ENCODE measurements at places on chromosomes 5 and 9. TPM values are rescaled to one million over a fixed set of nuclear protein-coding genes. Genes with fewer than 3 reads are reported as not detected.

The PAXX gene
- 13.7 TPM for total RNA-seq

The IL9 gene
- not detected for total RNA-seq

The HNRNPA0 gene
- 12.8 TPM for total RNA-seq

DNA sequence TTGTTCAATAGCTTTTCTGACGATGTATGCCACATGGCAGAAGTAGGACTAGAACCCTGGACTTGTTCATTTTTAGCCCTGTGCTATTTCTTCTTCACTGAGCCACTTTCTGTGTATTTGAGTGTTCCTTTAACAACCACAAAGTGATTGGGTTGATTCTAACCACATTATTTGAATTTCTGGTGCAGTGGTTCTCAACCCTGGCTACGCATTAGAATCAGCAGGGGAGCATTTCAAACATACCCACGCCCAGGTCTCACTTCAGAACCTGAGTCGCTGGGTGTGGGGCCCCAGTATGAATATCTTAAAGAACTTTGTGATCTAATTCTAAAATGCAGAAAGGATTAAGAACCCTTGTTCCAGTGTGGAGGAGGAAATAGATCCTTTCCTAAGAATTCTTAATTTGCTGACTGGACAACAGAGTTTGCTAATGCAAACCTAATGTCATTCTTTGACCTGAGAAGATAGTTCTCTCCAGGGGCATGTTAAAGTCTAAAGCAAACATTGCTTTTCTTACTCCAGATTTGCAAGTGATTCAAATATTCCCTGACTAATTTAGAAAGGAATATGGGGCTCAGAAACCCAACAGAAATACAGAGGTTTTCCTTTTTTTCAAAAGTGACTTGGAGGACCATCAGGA is 75.4 kb upstream of the GDNF start:
- H3K4me1 ChIP-seq = no peaks in the 10 kb centered on the region
- H3K36me3 ChIP-seq = no peaks in the 10 kb centered on the region
- H3K27me3 ChIP-seq = peaks cover 18% of the 10 kb centered on the region
- H3K4me3 ChIP-seq = no peak overlapping the region
- no peak overlapping the region for H3K27ac ChIP-seq

DNA sequence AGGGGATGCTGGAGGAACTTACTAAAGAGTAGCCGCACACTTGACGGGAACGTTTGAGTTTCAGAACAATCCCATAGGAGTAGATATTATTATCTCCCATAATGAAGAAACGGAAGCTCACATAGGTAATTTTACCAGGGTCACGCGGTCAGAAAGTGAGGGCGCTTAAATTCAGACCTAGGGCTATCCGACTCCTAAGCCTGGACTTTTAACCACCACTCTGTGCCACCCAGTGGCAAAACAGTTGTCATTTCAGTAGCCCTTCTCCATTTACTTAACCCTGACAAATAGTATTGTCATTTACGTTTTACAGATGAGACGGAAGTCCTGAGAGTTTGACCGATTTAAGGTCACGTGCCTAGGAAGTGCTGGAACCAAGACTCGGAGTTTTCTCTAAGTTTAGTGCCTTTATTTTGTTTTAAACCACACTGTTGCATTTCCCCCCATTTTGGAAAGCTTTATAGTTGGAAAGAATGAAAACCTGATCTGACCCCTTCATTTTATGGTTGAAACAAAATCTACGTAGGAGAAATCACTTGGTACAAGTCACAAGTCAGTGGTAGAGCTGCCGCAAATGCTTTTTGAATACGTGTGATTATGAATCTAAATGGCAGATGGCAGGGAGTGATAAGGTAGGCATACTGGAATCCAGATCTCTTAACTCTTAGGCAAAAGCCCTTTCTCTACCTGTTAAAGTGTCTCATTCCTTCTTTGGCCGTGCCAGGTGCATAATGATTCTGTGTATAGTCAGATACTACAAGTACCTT is 650 bp downstream of the MRRF start:
- peaks cover 8% of the 10 kb centered on the region for H3K4me1 ChIP-seq
- peak overlapping the region; percentile 85 for H3K27ac ChIP-seq
- DNase-seq = peak; percentile 9
- peak overlapping the region; percentile 87 for H3K4me3 ChIP-seq
- no peaks in the 10 kb centered on the region for H3K27me3 ChIP-seq

DNA sequence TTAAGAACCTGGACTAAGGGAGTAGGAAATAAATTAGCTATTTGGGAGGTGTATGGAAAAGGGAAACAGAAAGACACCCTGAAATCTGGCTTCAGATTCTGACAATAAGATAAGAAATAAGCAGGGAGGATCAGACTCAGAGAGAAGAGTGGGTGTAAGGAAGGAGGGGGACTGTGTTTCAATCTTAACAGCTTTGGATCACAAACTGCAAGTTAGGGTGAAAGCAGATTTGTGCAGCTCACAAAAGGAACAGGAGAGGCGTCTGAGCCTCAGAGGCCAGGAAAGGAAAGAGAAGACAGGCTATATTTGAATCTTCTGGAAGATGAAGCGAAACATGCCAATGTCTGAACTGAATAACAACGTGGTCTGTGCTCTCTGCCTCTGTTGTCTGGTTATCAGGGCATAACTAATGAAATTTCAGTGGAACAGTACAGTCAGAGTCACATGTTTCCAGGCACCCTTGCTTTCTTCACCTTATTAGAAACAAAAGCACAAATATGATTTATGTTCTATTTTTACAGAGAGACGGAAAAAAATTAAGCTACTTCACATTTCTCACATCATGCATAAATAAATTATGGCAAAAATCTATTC is 26.6 kb downstream of the SGTB start:
- no peak overlapping the region for H3K4me3 ChIP-seq
- H3K27ac ChIP-seq = no peak overlapping the region
- no peaks in the 10 kb centered on the region for H3K4me1 ChIP-seq
- H3K27me3 ChIP-seq = no peaks in the 10 kb centered on the region
- H3K36me3 ChIP-seq = no peaks in the 10 kb centered on the region

The SLC46A2 gene
- not detected for total RNA-seq

DNA sequence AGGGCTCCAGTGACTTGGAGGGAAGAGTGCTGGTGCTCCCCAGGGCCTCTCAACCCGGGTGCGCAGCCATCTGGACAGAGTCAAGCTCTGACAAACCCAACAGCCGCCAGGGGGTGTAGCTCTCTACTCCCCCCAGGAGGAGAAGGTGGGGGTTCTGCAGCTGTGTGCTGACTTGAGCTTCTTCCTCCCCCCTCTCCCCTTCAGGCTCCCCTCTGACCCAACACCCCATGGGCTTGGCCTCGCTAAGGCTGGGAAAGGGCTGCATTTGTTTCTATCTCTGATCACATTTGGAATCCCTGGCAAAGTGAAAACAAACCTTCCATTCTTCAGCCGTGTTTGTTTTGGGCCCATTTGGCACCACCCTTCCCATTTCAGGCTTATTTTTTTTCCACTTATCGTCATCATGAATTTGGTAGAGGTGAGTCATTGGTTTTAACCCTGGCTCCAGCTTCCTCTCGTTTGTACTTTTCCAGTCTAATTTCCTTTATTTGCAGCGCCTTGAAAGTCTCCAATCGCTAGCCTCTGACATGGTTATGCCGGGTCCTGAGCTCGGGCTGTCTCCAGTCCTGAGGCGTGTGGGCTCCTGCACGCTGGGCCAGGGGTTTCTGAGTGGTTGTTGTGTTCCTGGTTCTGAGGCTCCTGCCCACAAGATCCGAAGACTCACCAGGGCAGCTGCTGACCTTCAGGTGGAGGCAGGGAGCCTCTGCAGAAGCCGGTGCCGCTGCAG is 36.1 kb downstream of the DAP start:
- peaks cover 1% of the 10 kb centered on the region for H3K36me3 ChIP-seq
- peak overlapping the region; percentile 89 for H3K27ac ChIP-seq
- no peak overlapping the region for H3K4me3 ChIP-seq
- H3K27me3 ChIP-seq = no peaks in the 10 kb centered on the region

The LECT2 gene
- not detected for total RNA-seq

DNA sequence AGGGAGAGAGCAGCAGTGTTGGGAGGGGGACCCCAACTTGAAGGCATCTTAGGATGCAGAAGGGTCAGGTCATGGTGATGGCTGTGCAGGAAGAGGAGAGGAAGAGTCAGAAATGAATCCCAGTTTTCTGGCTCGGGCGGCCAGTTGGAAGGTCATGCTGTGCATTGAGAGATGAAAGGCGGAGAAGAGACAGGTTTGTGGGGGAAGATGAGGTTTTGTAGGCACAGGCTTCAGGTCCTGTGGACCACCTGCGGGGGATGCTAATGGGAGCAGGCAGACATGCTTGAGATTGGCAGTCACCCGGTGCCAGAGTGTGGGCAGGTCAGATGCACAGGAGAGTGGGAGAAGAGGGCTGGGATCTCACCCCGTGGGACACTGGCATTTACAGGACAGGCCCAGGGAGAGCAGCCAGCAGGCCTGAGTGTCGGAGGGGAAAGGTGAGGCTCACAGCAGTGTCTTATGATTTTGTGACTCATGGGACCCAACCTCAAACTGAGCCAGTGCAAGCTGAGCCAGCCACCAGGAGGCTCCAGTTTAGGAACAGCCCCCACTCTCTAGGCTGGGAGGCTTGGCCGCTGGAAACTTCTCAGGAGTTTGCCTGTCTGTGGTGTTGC is 17.5 kb downstream of the STXBP1 start:
- H3K36me3 ChIP-seq = no peaks in the 10 kb centered on the region
- H3K27me3 ChIP-seq = no peaks in the 10 kb centered on the region
- no peaks in the 10 kb centered on the region for H3K4me1 ChIP-seq
- no peak overlapping the region for H3K4me3 ChIP-seq
- peak; percentile 27 for DNase-seq

GRCh38 chr5:157668356-157668755 is 3.0 kb upstream of the C5orf52 start:
- no peak overlapping the region for H3K27ac ChIP-seq
- no peaks in the 10 kb centered on the region for H3K36me3 ChIP-seq
- peaks cover 3% of the 10 kb centered on the region for H3K4me1 ChIP-seq
- H3K27me3 ChIP-seq = peaks cover 5% of the 10 kb centered on the region
- H3K4me3 ChIP-seq = no peak overlapping the region

- DNase-seq = no peak
- no peak overlapping the region for H3K4me3 ChIP-seq
- H3K36me3 ChIP-seq = no peaks in the 10 kb centered on the region
- H3K27me3 ChIP-seq = no peaks in the 10 kb centered on the region
- no peak overlapping the region for H3K27ac ChIP-seq
Measured at GRCh38 chr5:147441191-147441695, 68.6 kb downstream of the DPYSL3 start.

The KIAA0825 gene
- total RNA-seq = 3.6 TPM

- no peaks in the 10 kb centered on the region for H3K4me1 ChIP-seq
- no peak overlapping the region for H3K4me3 ChIP-seq
- DNase-seq = no peak
- H3K36me3 ChIP-seq = no peaks in the 10 kb centered on the region
- no peaks in the 10 kb centered on the region for H3K27me3 ChIP-seq
Measured at GRCh38 chr9:70494221-70494620, 79.8 kb upstream of the KLF9 start.

The FANCG gene
- total RNA-seq = 12.2 TPM

- no peak overlapping the region for H3K4me3 ChIP-seq
- no peaks in the 10 kb centered on the region for H3K4me1 ChIP-seq
- peaks cover 4% of the 10 kb centered on the region for H3K27me3 ChIP-seq
- DNase-seq = peak; percentile 16
- H3K36me3 ChIP-seq = no peaks in the 10 kb centered on the region
Measured at GRCh38 chr9:8863069-8863468, 1063.5 kb upstream of the DMAC1 start.

The TMC1 gene
- not detected for total RNA-seq

The GMCL2 gene
- total RNA-seq = under 0.01 TPM

DNA sequence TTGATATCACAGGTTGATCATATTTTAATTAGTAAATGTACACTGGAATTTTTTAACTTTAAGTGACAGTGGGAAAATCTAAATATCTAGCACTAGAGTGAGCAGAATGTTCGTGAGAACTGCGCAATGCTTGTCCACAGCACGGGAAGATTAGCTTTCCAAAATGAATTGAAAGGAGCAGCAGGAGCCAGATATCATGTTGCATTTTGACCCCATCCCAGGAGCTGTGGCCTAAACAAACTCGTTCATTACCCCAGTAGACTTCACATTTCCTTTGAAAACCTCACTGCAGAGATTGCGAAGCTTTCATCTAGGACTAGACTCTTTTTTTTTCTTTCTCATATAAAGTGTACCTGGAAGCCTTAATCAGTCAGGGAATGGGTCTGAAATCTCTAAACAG is 525.8 kb downstream of the CTNND2 start:
- H3K4me3 ChIP-seq = no peak overlapping the region
- no peaks in the 10 kb centered on the region for H3K27me3 ChIP-seq
- H3K36me3 ChIP-seq = no peaks in the 10 kb centered on the region
- DNase-seq = no peak

DNA sequence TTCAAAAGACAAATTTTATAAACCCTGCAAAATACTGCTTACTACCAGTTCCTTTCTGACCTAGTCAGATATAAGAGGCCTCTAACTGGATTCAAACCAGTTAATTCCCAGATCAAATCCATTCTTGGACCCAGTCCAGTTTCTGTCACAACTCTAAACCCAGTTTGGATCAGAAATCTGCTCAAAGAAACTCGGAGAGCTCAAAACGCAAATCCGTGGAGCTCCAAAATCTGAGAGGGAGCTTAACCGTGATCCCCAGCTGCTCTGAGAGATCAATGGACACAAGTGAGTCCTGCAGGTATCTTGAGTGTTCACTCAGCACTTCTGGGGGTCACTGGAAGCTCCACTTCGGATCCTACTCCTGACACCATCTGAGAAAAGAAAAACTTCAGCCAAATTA is 348.1 kb upstream of the PTGER4 start:
- no peak overlapping the region for H3K27ac ChIP-seq
- no peaks in the 10 kb centered on the region for H3K4me1 ChIP-seq
- no peak overlapping the region for H3K4me3 ChIP-seq
- no peaks in the 10 kb centered on the region for H3K27me3 ChIP-seq
- H3K36me3 ChIP-seq = no peaks in the 10 kb centered on the region

- H3K36me3 ChIP-seq = no peaks in the 10 kb centered on the region
- H3K27ac ChIP-seq = no peak overlapping the region
- peaks cover 4% of the 10 kb centered on the region for H3K27me3 ChIP-seq
- DNase-seq = peak; percentile 75
Measured at GRCh38 chr5:132283423-132284043, 10.7 kb upstream of the SLC22A4 start.

DNA sequence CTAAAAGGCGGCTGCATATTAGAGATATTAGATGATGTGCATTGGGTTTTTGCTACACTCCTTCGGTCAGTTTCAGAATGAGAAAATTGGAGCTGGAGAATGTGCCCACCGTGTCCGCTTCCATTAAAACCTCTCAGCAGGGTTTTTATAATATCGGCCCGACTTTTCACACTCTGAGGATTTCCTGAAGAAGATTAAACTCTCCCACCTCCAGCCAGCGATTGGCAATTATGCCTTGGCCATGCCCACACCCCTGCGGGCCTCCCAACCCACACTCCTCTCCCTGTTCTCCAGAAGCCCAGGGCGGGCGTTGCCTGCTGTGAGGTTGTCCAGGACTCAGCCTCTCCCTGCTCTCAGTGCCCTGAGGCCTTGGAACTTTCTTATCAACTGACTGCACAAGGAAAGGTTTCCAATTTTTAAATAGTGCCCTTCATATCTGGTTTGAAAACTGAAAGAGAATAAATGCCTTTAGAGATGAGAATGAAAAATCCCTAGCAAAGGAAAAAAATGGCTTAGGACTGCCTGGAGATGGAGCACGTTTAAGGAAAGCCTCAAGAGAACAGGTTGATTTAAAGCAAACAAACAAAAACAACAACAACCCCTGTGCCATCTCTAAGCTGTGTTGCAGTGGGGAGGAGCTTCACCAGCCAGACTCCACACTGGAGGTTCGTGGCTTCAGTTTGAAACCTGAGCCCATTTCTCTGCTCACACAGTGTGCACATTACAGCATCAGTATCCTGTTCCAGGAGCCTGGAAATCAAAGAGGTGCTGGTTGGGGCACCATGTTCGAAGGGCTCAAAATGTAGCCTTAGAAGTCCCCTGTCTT is 292.9 kb downstream of the NSG2 start:
- H3K27me3 ChIP-seq = no peaks in the 10 kb centered on the region
- H3K4me3 ChIP-seq = no peak overlapping the region
- DNase-seq = no peak
- H3K36me3 ChIP-seq = no peaks in the 10 kb centered on the region
- H3K4me1 ChIP-seq = no peaks in the 10 kb centered on the region
- H3K27ac ChIP-seq = no peak overlapping the region

All from fibroblast of lung (primary cell).